Tongue (tissue), 3 donors: ENCODE measurements at places on chromosomes 2 and 18.

DNA sequence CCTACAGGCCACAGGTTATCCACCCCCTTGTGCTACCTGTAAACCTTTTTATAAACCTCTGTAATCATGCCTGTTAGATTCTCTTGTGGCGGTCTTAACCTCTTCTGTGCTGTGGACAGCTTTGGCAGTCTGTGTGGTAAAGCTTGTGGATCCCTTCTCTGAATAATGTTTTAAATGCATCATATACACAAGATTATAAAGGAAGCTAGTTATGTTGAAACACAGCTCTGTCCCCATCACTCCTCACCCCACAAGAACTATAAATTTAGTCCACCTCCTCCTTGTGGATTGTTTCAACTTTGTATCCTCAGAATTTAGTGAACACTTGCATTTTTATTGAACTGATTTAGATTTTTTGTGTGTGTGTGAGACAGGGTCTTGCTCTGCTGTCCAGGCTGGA is 107.7 kb downstream of the ICA1L start:
- no peak for DNase-seq

DNA sequence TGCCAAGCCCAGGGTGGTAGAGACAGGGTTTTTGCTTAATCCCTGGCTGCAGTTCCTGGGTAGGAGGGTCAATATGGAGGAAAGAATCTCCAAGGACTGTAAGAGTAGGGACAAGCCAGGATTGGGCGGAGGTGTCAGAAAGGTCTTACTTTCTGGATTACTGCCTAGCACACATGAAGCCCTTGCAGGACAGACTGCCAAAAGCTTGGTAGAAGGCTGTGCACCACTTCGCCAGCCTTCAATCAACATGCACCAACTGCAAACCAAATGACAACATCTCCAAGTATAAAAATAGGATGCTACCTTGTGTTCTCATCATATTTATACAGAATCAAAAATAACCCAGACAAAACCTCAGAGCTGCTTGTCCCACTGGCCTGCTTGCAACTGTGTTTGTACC is 3.7 kb downstream of the ZNF142 start:
- peak; percentile 51 for DNase-seq

GRCh38 chr2:32478889-32479620 is 122.2 kb downstream of the BIRC6 start:
- DNase-seq, result no peak

DNA sequence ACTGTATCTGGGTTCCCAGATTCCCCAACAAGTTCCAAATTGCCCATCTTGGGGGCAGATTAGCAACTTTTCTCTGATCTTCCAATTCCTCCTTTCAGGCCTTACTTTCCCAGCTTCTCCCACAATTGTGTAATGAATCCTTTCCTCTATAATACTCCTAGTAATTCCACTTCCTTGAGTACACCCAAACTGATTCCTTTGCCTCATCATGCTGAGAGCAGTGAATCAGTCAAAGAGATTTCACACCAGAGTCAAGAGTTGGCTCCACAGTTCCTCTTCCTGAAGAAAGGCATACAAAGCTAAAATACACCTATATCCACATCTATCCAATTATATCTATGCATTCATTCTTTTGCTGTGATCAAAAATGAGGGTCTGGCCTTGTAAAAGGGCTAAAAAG is 28.6 kb upstream of the DAPL1 start:
- DNase-seq, result no peak

DNA sequence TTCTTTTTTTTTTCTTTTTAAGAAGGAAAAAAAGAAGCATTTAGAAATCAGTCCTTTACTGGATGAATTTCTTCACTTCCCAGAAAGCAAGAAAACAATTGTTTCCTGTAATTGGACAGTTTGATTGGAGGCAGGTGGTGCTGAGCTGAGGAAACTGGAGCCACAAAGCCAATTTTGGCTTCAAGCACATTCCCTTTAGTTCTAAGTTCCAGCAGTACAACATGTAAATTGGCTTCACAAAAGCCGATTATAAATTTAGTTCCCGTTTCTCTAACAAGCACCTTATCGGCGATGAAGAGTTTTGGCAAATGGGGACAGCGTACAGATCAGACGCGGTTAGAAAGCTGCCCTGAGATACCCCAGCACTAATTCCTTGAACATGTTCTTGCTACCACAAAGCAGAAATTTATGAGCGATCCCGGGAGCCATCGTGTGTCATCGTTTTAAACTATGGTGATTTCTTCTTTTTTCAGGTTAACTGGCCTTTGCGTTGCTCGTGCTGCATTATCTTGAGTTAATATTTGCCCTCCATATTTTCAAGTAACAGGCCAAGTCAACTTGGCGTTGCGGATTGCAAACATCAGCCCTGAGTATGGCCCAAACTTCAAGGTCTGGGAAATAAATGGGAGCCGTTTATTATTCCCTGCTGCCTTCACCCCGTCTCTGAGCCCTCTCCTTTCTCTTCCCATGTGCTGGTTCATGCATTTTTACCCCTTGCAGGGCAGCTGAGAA is 190.4 kb upstream of the ID2 start:
- peak; percentile 71 for DNase-seq

- DNase-seq, result no peak
Measured at GRCh38 chr2:32222966-32223365, 41.7 kb downstream of the NLRC4 start.

- DNase-seq, result no peak
Measured at GRCh38 chr2:119062652-119063051, 95.9 kb downstream of the C1QL2 start.

GRCh38 chr18:54416436-54416835 is 58.7 kb downstream of the C18orf54 start:
- DNase-seq, result peak; percentile 21

DNA sequence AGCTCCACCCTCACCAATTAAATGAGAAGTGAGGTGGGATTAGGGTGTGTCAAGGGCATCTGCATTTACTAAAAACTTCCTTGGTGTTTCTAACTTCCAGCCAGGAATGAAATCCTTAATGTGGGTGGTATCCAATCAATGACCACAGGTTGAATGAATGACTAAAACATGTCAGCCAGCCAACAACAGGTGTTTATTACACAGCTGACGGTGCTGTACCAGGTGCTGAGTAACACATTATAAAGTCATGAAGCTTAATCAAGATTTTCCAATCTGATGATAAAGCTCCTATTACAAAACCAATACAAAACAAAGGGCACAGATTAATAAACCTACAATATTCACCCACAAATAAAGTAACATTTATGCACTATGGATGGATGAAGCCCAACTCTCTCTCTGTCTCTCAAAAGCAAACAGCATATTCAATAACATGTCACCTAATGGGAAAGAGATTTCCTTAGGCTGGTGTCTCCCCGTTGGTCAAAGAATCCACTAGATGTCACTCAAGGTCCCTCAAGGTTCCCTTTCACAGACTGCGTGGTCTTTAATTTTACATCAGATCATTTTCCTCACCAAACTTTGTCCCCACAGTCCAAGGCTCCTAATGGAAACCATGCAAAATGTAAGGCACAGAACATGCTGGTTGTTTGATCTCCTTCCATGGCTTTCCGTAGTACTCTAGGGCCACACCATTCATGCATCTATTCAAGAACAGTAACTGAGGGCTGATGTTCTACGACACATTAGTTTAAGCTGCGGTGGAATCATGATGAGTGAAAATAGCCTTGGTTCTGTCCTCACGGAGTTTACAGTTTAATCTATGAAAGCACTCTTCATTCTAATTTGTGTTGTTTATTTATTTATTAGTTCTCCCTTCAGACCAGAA is 6.4 kb upstream of the PTPN4 start:
- peak; percentile 64 for DNase-seq

GRCh38 chr2:11697103-11697871 is 27.3 kb upstream of the NTSR2 start:
- peak; percentile 69 for DNase-seq

- DNase-seq, result no peak
Measured at GRCh38 chr2:38509314-38509946, 93.3 kb downstream of the HNRNPLL start.

GRCh38 chr18:29328932-29329331 is 1152.0 kb upstream of the CDH2 start:
- no peak for DNase-seq

DNA sequence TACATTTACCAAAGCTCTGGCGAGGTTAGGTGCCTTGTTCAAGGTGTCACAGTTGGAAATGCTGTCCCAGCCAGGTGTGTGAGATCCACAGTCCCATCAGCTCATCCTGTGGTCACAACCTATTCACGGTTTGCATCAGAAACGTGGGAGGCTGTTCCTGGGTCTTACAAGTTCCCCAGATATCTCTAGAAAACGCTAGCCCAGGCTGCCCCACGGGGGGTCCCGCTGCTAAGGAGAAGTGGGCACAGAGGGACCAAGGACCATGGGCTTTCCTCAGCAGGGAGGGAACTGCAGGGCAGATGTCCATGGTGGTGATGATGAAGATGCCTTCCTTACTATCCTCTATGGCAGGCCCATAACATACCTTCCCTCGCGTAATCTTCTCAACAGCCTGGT is 649 bp downstream of the FECH start:
- no peak for DNase-seq

GRCh38 chr2:10909050-10909995 is 2.4 kb upstream of the KCNF1 start:
- peak; percentile 47 for DNase-seq

DNA sequence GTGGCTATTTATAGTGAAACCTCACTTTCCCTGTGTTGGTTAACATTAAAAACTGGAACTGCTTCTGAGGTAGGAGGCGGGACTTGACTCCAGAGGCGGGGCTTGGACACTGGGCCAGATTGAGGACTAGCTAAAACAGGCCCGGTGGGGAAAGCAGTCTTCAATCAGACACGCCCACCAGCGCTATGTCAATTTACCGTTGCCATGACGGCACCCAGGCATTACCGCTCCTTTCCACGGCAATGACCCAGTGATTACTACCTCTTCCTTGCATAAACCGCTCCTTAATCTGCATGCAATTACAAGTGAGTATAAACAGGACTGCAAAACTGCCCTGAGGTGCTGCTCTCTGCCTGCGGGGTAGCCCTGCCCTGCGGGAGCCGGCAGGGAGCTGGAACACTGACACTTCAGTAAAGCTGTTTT is 35.3 kb downstream of the LRRFIP1 start:
- DNase-seq, result peak; percentile 96

DNA sequence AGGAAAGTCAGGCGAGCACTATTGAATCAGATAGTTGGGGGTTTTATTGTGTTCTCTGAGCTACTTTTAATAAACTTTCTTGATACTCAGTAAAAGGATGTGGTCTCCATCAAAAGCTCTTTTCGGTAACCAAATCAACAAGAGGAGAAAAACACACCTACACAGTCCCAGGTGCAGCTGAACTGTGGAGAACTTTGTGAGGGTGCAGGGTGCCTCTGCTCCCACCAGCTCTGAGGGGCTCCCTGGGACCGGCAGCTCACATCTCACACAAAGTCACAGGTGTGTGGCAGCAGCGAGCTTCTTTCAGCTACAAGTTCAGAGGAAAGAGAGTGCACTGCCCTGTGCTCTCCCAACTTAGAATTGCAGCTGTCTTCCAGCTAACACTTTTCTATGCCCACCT is 650.4 kb downstream of the RNF144A start:
- no peak for DNase-seq

GRCh38 chr2:219658196-219658846 is 30.9 kb downstream of the SLC4A3 start:
- no peak for DNase-seq

GRCh38 chr18:45526114-45526841 is 89.0 kb upstream of the SLC14A2 start:
- peak; percentile 70 for DNase-seq

DNA sequence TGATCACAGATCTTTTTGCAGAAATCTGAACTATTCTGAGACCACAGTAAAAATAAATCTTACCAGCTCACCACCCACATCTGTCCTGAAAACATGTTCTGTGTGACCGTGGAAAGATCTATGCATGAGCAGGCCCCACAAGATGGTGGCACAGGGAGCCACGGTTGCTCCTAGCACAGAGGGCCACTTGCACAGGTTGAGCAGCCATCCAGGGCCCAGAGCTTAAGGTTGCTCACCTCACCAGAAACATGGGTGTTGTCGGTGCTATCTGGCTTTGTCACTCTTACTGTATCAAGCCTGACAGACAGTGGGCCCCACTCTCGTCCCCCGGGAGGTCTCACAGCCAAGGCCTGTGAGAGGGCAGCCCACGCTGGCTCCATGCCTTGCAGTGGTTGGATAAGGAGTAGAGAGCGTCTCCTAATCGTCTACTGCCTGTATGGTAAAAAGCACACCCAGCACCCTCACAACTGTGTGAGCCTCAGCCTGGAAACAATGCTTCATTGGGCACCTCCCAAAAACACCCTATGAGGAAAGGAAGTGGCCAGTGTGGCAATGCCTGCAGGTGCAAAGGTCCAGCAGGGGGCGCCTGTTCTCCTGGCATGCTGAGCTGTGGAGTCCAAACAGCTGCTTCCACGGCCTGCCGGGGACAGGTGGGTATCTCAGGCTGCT is 19.6 kb downstream of the TUBB6 start:
- peak; percentile 89 for DNase-seq

DNA sequence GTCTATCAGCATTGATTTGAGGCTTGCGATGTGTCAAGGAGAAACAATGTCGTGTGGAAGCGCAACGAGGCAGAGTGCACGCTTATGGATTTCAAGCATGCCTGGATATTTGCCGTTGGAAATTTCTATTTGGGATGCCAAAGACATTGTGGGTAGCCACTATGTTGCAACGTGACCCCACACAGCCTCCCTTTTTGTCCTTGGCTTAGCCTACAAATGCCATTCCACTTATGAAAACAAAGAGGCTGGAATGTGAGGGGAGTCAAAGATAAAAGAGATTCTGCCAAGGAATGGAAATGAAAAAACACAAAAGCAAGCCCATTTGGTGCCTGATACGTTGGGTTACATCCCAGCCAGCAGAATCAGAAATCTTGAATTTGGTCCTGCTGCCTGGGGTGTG is 721.2 kb downstream of the GALR1 start:
- no peak for DNase-seq

GRCh38 chr2:235027558-235028214 is 75.9 kb downstream of the SH3BP4 start:
- DNase-seq, result peak; percentile 47

DNA sequence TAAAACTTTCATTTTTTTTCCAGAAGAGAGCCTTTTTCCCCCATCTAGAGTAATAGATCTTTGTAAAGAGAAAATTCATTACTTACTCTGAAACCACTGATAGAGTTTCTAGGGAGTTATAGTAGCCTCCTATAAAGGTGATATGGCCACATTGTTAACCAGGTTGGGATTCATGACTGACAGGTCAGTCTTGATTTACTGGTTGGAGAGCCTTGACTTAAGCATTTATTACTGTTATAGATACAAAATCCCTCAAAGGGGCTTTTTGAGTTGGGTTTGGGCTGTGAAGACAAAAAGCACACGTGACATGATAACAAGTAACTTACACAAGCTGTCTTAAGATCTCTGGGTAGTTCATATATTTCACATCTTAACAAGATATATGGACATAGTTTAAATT is 141.0 kb downstream of the GREB1L start:
- no peak for DNase-seq

DNA sequence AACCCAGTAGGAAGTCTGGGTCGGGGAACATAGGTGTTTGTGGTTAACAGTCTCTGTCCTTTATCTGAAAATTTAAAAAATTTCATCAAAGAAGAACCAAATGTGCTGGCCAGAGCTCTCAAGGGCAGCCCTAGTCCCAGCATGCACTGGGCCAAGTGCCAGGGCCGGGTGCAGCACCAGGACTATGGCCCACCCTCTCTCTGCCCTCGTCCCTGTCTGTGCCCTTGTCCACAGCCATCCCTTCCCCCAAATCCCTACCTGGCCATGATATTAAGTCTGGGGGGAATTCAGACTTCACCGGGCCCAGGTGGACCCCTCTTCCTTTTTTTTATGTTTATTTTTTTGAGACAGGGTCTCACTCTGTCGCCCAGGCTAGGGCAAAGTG is 14.4 kb upstream of the ZFP36L2 start:
- DNase-seq, result no peak

GRCh38 chr2:54602736-54603322 is 120.6 kb upstream of the EML6 start:
- DNase-seq, result no peak

- DNase-seq, result no peak
Measured at GRCh38 chr18:13141209-13141608, 77.4 kb upstream of the LDLRAD4 start.
